ENCODE measurements at places on chromosomes 5 and 9.

DNA sequence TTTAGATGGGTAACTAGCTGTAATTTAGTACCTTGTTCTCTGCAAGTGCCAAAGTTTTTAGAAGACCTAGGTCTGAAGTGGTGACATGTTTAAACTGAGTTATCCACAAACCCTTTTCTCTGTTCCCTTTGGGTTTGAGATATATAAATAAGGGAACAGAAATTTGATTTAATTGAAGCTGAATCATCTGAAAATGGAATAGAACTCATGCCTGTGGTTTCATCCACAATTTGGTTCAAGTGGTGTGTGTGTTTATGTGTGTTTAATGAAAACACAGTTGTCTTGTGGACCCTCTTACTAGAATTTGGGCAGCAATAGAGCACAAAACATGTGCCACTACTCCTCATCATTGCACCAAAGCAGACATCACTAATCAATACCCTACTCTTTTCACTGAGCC lies 216.9 kb downstream of the GLIS3 start:
- DNase-seq, result no peak

DNA sequence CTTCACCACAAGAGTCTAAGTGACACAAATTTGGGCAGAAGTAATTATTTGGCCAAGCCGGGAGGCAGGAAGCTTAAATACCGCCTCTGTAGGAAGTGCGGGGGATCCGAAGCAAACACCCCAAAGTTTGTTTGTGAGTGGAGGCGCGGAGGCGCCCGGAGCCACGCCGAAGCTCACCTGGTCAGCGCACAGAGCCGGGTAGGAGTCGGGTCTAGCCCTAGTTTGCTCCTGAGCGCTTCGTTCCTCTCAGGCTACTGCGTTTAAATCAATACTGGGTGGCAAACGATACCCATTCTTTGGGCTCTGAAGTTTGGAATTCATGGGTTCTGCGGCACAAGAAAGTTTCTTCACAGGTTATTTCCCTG lies 855 bp downstream of the MCC start:
- DNase-seq, result no peak

GRCh38 chr5:137737349-137738131 lies 1.7 kb upstream of the KLHL3 start:
- peak; percentile 88 for DNase-seq

- DNase-seq, result no peak
Observed at GRCh38 chr5:81800797-81801196, 49.9 kb upstream of the SSBP2 start.

DNA sequence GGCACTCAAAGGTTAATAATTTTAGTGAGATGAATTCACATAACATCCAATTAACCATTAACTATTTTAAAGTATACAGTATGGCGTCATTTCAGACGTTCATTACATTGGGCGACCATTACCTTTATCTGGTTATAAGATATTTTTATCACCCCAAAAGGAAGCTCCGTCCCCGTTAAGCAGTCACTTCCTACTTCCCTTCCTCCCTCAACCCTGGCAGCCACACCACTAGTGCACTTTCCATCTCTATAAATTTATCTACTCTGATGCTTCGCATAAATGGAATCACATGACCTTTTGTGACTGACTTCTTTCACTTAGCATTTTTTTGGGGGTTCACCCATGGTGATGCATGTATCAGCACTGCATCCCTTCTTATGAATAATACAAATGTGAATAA lies 168.3 kb upstream of the PUM3 start:
- DNase-seq, result peak; percentile 7

All from inflammatory macrophage (primary cell).